ENCODE measurements at places on chromosomes 7 and 10. TPM values are rescaled to one million over a fixed set of nuclear protein-coding genes. Genes with fewer than 3 reads are reported as not detected.

- peak; percentile 92 for DNase-seq
These were observed 190.4 kb downstream of the SKIDA1 start for GRCh38 chr10:21334891-21335696.

GRCh38 chr10:17123961-17124360 lies 5.7 kb downstream of the CUBN start:
- no peak for DNase-seq

GRCh38 chr7:149822353-149822943 lies 15.7 kb upstream of the ZNF862 start:
- no peak for DNase-seq

- DNase-seq: no peak
These were observed 193.6 kb downstream of the GLRX3 start for GRCh38 chr10:130329792-130330191.

GRCh38 chr10:78899996-78900714 lies 168.6 kb upstream of the ZMIZ1 start:
- DNase-seq: no peak

GRCh38 chr10:14040787-14041631 lies 289.7 kb downstream of the FRMD4A start:
- DNase-seq: no peak

GRCh38 chr7:112484671-112485167 lies 3.9 kb downstream of the LSMEM1 start:
- DNase-seq: peak; percentile 97

DNA sequence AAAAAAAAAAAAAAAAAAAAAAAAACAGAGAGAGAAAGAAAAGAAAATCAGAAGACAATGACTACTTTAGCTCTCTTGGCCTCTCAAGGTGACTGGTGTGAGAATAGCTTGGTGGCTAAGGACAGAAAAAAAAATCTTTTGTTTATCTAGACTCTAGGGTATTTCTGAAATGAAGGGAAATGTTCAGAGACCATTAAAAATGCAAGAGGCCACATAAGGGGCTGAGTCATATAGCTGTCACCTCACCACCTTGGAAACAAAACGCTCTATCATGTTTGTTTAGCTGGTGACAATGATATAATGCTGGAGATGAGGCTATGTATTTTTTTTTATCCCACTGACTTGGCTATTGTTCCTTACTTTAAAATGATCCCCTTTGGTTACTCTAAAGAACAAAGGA lies 287.0 kb upstream of the CDC14C start:
- peak; percentile 31 for DNase-seq

Gene ACTA2
- 345 TPM for total RNA-seq

Gene TWNK
- 12.9 TPM for total RNA-seq

Gene AKAP9
- total RNA-seq: 55.6 TPM

Gene LGI1
- total RNA-seq: 2.0 TPM

Gene IL2RA
- total RNA-seq: not detected

Gene SFTPA2
- not detected for total RNA-seq

Measured in astrocyte (in vitro differentiated cells and primary cell).